ENCODE measurements at places on chromosomes 4 and X.

- DNase-seq: no peak
Observed at GRCh38 chr4:169103966-169104412, 93.9 kb upstream of the CBR4 start.

DNA sequence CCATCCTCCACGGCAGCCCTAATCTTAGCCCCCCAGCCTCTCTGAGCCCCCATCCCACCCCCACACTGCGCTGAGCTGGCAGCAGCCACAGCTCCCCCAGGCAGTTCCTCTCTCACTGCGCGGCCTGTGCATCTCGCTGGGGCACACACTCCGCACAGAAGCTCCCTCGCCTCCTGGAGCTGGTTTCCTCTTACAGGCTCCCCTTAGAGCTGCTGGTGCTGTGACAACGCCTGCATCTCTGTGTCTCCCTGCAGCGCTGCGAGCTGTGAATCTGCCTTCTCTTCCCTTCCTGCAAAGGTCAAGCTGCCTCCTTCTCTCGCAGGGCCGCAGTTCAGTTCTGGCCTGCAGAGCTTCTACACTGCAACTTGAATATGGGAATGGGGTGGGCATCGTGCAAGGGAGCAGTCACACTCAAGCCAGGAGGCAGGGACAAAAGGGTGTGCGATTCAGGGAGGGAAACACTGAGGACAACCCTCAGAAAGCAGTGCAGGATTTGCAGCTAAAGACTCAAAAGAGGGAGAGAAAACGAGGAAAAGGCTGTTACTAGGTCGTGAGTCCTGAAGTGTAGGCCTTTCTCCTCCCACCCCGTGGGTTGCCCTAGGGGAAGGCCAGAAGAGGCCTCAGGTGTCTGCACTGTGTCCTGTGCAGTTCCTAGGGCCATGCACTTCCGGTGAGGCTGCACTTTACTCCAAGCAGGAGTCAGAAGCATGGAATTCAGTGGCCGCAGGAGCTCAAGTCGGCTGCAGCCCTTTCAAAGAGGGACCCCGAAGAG, 87.0 kb downstream of the BCOR start:
- DNase-seq: peak; percentile 26

GRCh38 chr4:20297261-20297660, 45.6 kb downstream of the SLIT2 start:
- DNase-seq: no peak

GRCh38 chrX:1074172-1074571, 138.3 kb downstream of the CRLF2 start:
- no peak for DNase-seq

GRCh38 chr4:153916273-153916755, 127.4 kb upstream of the SFRP2 start:
- DNase-seq: peak; percentile 17

DNA sequence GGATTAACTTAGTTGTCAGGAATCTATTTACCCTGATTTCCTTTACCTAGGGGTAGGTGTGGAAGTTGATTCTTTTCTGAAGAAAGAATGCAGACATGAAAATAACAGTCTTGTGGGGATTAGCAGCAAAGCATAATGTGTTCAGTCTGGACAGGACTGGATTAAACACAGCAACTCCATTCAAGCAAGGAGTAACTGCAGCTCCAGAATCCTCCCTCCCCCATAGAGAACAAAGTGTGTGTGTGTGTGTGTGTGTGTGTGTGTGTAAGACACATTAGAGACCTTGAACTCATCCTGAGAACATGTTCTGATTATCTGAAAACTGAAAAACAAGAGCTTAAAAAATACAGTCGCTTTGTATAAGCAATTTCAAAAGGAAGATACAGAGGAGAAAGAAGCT, 9.3 kb downstream of the C4orf54 start:
- no peak for DNase-seq

GRCh38 chr4:164212134-164212533, 541.8 kb upstream of the SMIM31 start:
- DNase-seq: no peak

DNA sequence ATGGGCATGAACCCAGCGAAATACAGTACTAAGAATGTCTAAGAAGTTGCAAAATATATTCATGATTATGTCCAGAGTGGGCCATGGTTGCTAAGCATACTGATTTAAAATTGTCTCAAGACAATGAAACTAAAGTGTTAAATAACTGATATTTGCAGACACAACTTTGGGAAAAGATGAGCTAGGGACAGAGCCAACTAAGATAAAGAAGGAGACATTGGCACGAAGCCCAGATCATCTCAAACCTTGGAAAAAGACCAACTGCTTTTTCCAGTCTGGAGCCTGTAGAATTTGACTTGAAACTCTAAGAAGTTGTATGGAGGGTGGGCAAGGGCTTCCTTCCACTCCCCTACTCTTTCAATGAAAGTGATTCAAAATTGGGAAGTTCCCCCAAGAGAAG, 108.5 kb upstream of the GLRA2 start:
- no peak for DNase-seq

DNA sequence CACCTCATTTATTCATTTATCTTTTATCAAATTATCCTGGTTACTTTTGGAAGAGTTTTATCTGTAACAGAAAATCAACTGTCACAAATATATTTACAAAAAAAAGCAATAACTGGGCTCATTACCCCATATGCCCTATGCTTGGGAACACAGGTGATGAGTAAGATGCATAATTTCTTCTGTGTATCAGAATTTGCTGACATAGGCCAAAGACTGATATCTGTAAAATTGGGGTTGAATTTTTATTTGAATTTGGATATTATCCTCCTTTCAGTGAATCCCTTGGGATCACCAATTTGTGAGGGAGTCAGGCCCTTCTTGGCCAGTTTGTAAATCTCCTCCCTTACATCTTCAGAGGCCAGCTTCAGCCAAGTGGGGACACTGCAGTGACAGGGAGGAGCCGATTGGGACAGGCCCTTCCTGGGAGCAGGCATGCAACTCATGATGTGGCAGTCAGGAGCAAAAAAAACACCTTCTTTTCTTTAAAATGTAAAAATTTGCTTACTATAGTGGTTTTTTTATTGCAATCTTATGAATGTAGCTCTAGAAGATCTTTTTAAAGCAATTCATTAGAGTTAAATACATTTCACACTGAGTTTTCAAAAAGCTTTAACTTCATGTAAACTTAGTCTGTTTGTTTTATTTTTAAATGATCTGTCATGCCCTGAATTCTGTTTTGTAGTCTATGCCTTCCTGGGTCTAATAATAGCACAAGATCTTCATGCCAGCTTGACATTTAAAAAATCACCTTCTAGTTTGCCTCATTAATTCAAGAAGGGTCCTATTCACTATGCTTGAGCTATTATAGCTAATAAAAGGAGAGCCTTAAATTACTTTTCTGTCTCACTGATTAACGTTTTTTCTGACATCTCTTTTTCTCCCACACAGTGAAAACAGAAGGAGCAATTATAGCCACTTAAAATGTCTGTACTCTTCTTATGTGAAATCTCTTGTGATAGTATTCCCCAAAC, 136.6 kb upstream of the SPRY1 start:
- DNase-seq: no peak

DNA sequence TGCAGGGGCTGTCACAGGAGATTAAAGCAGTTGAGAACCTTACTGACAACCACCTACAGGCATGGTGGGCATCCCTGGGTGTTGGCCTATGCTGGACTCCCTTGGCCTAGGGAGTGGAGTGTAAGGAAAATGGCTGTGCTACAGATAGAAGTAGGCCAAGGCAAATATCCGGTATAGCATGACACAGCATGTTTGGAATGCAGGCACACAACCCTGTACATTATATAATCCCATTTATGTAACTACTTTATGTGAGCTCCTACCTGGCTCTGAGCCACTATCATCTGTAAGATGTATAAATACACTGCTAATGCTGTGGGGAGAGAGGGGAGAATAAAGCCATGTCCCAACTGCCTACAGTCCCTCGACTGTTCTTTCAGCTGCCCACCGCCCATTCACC, 38.7 kb upstream of the KCTD8 start:
- no peak for DNase-seq

GRCh38 chr4:184815046-184815877, 10.5 kb downstream of the ACSL1 start:
- DNase-seq: peak; percentile 79

- no peak for DNase-seq
Observed at GRCh38 chr4:5200513-5200912, 149.2 kb downstream of the STK32B start.

DNA sequence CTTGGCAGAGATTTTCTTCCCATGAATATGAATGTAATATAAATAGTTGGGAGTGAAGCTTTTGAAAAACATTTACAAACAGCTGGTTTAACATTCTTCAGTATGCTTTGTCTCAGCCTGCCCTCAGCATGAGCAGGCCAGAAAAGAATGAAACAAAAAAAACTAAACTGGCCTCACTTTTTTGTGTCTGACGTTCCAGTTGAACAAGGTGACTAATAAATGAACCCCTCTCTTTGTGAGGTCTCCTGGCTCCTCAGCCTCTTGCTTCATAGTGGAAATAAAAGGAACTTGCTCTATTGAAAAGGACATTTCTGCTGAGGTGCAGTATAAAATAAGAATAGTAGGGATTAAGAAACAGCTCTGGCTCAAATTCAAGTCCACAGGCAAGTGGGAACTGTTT, 9.4 kb downstream of the CHST7 start:
- DNase-seq: no peak

- DNase-seq: peak; percentile 21
Observed at GRCh38 chrX:136588036-136588435, 56.0 kb downstream of the VGLL1 start.

GRCh38 chr4:71163317-71163716, 169.9 kb downstream of the DCK start:
- no peak for DNase-seq

- DNase-seq: no peak
Observed at GRCh38 chr4:87805971-87806370, 6.6 kb downstream of the IBSP start.

GRCh38 chrX:12469296-12469695, 321.9 kb upstream of the PRPS2 start:
- no peak for DNase-seq

DNA sequence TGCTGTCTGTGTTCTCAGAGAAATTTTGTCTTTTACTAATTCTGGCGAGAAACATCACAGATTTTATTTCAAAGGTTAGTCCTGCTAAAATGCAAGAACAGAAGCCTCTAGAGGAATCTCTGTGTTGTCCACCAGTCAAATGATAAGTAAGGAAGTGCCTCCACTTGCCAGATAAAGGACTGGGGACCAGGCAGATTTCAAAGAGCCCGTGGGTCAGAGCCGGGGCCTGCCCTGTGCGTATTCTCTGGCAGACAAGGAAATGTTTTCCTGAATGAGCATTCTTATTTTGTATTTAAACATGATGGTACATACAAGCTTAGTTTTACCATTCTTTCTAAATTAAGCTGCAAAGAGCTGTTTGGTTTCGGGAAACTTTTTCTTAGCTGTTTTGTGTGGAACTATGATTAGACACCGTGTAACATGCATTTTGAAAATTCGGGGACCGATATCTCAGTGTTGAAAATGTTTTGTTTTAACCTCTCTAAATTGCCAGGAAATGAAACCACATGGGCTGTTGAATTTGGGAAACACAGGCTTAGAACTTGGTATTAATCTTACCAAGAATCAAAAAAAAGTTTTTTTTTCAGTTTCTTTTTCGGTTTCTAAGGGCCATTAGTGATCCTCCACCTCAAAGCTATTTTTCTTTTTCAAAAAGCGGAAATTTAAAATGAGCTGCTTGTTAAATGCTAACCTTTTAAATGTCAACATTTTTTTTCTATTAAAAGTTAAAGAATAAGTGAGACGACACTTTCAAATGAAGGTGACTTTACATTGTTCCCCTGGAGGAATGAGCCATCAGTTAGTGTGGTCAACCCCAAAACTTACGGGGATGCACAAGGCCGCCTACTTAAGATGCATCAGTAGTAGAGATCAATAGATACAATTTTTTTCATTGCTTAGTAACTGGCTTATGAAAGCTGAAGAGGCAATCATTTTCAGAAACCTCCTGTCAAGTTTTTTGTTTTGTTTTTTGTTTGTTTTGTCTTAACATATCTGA, 89.6 kb upstream of the MTM1 start:
- DNase-seq: no peak

- no peak for DNase-seq
Observed at GRCh38 chrX:97314345-97314744, 430.6 kb downstream of the RPA4 start.

- DNase-seq: no peak
Observed at GRCh38 chrX:150544835-150545770, 23.3 kb upstream of the MTM1 start.

- DNase-seq: no peak
Observed at GRCh38 chr4:147355847-147356246, 125.0 kb upstream of the EDNRA start.

GRCh38 chr4:18578307-18578706, 556.8 kb upstream of the LCORL start:
- no peak for DNase-seq

- no peak for DNase-seq
Observed at GRCh38 chr4:76708971-76709771, 188.8 kb downstream of the SOWAHB start.

DNA sequence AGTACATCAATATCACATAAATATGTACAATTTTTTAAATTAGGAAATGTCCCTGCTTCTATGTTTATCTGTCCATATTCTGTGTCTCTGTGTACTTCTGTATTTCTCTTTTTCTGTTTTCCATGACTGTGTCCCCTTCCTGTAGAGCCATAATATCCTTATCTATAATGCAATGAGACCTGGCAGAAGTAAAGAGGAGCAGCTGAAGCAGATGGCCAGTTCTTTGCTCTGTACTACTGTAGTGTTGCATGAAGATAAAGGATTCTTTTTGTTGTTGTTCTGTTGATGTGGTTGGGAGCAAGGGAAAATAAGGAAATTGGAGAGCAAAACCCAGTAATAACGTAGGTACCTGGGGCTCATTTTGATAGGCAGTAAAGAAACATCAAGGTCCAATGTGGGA, 301.7 kb downstream of the ADGRL3 start:
- no peak for DNase-seq

DNA sequence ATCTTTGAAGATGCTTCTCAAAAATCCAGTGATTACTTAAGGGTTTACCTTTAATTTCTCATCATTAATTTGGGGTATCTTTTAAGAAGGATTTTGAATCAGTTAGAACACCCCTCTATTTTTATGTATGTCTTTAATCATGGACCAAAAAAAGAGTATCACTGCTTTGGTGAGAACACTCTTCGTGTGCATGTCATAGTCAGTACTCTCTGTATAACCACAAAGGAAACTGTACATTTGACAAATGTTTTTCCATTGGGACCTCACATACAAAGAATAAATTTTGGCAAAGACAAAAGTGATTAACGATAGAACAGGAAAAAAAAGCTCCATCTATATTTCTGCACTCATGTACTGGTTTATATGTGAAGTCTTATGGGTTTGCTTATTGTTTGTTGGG, 31.3 kb downstream of the FAM241A start:
- no peak for DNase-seq
